ENCODE measurements at places on chromosomes 2 and 18.

DNA sequence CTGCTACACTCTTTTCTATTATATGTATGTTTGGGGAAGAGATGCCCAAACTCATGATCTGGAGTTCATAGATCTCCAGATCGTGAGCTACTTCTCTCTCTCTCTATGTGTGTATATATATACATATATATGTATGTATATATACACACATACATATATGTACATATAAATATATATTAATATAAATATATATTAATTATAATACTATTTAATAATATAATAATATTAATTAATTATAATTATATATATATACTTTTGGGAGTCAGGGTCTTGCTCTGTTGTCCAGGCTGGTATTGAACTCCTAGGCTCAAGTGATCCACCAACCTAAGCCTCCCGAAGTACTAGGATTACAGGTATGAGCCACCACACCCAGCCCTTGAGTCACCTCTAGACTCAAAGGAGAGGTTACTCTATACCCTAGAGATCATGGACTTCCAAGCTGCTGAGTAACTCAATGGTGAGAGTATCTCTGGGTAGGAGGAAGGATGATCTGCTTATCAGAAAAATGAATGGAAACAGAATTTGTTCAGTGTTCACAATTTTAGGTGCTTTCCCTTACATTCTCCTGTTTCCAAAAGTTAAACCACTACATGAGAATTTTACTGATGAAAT lies 463.5 kb upstream of the TRIB2 start:
- no peak for DNase-seq

DNA sequence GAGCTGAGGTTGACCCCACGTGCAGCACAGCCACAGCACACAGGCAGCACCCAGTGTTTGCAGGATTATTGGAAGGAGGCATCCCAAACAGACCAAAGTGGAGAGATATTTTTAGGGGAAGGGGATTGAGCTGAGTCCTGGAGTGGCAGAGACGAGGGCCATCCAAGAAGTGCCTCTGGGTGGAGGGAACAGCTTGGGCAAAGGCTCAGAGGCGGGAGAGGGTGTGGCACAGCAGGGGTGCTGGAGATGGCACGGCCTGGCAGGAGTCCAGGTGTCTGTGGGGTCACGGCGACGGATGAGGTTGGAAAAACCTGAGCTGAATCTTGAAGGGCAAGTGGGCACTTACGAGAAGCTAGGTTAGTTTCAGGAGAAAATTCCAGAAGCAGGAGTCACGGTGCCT lies 60.6 kb downstream of the INHBB start:
- no peak for DNase-seq

GRCh38 chr2:190481339-190481738 lies 53.2 kb downstream of the NEMP2 start:
- DNase-seq = no peak

DNA sequence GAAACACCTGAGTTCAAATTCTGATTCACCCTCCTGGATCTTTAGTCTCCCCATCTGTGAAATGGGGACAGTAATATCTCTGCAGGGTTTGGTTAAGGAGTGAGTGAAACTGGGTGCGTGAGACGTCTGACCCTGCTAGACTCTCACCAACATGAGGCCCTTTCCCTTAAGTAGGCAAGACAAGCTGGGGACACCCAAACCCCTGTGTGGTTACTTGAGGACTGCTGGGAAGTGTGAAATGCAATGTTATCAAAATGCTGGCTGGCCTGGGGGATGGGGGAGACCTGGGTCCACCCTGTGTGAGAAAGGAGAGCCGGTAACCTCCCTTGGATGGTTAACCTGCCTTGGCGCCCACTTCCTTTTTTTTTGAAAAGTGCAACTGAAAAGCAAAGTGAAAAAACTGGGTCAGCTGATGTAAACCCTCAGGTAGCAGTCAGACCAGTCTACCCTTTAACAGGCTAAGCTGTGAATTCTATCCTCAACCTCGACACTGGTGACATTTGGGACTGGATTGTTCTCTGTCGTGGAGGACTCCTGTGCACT lies 82.3 kb downstream of the INPP5D start:
- DNase-seq = no peak

- DNase-seq = no peak
Measured at GRCh38 chr2:169709981-169710380, 15.7 kb downstream of the PHOSPHO2 start.

DNA sequence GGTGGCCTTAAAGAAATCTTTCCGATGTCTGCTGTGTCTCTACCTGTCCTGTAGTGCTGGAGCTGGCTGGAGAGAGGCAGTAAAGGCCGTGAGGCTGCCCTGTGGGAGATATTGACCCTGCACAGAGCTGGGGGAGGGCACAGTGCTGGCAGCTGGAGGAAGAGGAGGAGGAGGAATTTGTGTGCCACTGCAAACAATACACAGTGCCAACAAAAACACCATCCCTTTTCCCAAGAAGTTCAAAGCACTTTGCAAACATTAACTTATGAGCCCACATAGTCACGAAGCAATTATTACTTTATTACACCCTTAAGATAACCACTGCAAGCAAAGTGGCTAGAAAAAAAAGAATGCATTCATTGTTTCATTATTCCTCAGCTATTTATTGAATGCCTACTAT lies 45.0 kb upstream of the CYTIP start:
- no peak for DNase-seq

DNA sequence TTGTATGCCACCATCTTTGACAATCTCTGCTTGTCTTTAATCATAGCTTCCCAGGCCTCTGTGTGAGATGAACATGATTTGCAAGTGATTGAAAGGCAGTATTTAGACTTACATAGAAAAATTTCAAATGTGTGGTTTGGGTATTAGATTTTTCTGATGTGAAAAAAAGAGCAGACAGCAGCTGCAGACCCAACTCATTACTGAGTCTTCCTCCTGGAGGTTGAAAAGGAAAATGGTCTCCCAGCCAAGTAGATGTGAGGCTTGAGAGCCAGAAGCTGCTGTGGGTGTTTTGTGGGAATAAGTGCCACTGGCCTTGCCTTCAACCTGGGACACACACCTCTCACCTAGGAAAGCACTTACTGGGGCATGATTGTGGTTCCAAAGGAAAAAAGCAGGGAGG lies 92.5 kb downstream of the KCTD18 start:
- DNase-seq = no peak

DNA sequence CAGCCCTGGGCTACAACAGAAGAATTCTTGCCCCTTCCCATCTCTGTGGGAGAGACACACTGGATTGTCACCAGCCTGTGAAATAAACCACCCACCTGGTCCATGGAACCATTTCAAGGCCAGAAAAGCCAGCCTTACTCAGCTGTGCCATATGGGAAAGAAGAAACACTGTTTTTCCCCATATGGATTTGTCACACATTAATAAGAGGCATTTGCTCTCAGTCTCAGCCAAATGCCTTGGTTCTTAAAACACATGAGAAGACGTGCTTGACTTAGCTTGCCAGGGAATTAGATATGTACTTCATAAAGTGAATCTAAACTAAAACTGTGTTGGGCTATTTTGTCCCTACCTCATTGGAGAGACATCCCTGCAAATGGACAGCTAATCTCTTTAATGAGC lies 308.6 kb upstream of the TNP1 start:
- no peak for DNase-seq

DNA sequence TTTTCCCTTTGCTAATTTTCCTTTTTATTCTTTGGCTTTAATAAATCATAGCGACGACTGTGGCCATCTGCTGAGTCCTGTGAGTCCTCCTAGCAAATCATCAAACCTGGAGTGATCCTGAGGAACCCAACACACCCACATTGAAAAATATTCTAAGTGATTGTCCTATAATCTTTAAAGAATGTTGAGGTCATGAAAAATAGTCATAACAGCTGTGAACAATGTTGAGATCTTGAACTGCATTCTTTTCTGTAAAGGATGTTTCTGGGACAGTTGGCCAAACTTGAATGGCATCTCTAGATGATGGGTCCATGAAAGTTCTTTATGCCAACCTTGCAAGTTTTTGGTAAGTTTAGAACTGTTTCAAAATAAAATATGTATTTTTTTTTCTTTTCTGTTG lies 53.2 kb upstream of the ADAM23 start:
- no peak for DNase-seq

GRCh38 chr2:147818741-147819140 lies 26.1 kb upstream of the ACVR2A start:
- no peak for DNase-seq

GRCh38 chr18:77106331-77106730 lies 26.3 kb downstream of the MBP start:
- no peak for DNase-seq

DNA sequence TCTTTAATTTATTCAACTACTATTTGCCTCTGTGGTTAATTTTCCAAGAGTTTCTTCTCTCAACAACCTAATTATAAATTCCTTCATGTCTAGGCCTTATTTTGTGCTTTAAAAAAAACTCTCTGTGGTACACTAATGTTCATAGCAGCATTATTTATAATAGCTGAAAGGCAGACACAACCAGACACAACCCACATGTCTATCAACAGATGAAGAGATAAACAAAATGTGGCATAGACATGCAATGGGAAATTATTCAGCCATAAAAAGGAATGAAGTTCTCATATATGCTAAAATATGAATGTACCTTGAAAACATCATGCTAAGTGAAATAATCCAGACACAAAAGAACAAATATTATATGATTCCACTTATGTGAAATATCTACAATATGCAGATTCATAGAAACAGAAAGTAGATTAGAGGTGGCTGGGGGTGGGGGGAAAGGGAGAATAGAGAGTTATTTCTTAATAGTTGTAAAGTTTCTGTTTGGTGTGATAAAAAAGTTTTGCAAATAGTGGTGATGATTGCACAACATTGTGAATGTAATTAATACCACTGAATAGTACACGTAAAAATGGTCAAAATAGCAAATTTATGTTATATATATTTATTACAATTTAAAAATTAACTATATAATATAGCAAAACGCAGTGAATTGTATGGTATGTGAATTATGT lies 28.1 kb upstream of the RASGRP3 start:
- no peak for DNase-seq

DNA sequence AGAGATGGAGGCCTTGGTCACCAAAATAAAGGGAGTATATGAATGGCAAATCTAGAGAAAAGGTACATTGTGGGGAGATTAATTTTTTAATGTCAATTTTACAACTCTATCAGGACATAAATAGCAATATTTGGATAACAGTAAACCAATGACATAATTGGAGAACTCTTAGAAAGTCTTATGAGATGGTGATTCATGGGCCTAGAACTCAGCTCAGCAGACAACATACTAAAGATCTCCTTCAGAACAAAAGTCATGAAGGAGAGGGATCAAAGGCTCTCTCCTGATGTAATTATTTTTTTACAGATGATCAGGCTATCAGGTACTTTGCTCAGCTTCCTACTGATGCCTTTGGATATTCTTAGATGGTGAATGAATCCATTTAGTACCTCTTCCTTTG lies 90.0 kb downstream of the CRACDL start:
- no peak for DNase-seq

DNA sequence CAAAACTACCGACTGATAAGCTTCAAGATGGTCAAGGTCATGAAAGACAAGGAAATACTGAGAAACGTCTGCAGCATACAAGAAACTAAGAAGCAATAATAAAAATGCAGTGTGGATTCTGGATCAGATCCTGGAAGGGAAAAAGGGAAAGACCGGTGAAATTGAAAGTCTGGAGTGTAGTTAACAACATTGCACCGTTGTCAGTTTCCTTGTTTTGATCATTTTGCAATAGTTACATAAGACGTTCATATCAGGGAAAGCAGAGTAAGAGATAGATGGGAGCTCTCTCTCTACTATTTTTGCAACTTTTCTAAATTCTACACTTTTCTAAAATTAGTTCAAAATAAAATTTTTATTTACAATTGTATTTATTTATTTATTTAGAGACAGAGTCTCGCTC lies 15.0 kb upstream of the ZNF407 start:
- DNase-seq = no peak

- DNase-seq = no peak
Measured at GRCh38 chr2:26483516-26483915, 5.6 kb upstream of the OTOF start.

- DNase-seq = no peak
Measured at GRCh38 chr2:157486596-157487270, 42.8 kb upstream of the CYTIP start.

DNA sequence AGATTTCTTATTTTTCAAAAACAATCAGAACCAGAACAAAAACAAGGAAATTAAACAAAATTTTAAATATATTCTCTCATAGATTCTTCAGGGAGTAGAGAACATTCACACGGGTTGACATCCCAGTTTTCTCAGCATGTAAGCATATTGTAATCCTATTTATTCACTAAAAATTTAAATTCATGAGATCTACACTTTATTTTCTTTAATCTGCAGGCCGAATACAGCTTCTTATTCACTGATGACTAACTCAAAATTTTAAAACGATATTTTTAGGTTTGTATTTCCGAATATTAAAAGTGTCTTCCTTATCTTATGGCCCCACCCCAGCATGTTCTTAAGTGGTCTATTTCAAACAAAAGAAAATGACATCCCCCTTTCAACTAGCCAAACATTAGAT lies 262.4 kb downstream of the MEIS1 start:
- no peak for DNase-seq

GRCh38 chr2:73910873-73911547 lies 15.7 kb upstream of the DGUOK start:
- DNase-seq = no peak

DNA sequence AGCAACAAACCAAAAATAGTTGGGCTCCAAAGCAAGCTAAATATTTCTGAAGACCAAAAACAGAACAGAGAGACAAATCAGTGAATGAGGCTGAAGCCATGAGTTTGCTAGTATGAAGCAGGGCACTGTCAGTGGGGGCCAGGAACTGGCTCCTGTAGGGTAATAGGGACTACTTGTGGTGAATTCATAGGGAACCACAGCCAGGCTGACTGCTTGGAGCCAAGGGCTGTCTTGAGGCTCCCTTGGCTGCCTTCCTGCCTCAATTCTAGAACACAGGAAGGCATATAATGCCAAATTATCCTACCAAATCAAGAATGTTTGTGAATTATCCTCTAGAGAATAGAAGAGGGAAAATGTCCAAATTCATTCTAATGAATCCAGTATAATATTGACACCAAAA lies 406.0 kb downstream of the CCDC85A start:
- no peak for DNase-seq

DNA sequence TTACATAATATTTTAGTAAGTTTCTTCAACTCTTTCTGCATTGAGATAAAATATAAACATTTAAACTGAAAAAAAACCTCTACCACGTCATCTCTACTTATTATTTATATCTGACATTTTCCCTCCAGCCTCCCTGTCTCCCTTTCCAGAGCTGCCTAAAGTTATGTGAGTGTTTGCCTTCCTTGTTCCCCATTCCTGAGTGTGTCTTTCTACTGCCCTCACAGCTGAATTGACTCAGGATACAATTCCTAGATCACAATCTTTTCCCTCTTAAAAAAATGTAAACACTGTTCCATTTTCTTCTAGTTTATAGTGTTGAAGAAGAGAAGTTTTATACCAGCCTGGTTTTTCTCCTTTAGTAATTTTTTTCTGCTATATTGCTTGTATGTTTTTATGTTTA lies 5.3 kb downstream of the TRPM8 start:
- DNase-seq = no peak
